ENCODE measurements at places on chromosomes 11 and 22.

DNA sequence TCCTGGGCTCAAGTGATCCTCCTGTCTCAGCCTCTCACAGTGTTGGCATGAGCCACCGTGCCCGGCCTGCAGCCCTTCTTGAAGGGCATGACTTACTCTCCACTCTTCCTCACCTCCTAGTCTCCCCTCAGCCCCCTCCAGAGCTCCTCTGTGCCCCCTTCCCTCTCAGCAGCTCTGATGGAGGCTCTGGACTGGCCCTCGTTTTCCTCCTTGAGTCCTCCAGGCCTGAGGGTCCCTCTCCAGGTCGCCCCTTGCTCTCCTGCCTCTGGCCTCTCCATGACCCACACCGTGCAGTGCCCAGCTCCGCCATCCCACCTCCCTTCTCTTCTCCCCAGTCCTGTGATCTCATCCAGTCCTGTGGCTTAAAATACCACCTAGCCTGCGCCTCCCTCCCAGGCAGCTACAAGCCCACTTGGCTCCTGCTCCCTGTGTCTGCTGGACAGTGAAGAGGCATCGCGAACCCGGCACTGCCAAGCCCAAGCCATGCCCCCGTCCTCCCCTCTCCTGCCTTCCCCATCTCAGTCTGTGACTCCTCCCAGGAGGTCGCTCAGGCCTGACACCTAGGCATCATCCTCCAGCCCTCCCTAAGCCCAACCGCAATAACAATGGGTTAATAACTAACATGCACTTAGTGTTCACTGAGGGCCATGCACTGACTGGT lies 11.9 kb downstream of the KCNJ4 start:
- DNase-seq, result no peak

DNA sequence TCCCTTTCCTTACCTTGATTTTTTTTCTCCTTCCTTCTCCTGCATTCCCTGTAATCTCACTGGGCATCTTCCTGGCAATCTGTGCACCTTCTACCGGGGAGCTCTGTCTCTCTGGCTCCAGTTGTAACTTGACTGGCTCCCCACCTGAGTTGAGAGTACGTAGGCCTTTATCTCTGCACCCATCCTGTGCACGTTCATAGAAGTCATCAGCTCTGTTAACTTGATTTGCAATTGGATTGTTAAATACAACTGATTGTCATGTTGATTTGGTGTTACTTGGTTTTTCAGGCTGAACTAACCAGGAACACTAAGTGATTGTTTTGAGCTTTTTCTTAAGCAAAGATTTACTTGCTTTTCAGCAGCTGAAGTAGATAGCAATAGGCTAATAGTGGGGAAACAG lies 11.8 kb downstream of the SWAP70 start:
- DNase-seq, result no peak

DNA sequence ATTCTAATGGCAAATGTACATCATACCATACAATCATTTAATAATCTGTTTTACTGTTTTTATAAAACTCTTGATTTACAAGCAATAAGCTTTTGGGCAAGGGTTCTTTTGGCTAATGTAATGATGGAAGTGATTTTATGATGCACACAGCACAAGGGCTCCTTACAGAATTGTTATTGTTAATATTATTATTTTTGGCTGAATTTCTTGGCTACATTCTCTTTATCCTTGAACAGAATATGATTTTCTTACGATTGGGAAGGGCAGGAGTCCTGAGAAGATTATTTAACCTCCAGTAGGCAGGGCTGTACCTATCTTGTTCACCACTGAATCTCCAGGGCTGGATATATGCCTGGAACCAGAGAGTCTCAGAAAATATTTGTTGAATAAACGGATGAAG lies 70.4 kb upstream of the ARHGAP20 start:
- no peak for DNase-seq

- no peak for DNase-seq
These were observed 131.0 kb downstream of the ELP4 start for GRCh38 chr11:31640611-31641010.

DNA sequence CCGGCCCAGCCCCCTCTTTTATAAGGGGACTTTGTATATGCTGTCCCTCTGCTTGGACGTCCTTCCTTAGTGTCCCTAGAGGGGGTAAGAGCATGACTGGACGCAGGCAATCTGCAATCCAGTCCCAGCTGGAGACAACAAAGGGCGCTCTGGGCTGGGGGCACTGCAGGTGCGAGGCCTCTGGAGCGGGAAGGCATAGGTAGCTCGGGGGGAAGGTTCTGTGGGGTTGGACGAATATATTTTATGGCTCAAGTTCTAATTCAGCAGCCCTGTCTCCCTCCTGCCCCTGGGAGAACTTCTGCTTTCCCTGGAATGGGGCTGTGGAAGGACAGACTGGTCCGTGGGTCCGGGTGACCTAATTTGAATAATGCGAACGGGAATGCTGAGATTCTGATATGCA lies 40.0 kb downstream of the KCNJ4 start:
- DNase-seq, result no peak

DNA sequence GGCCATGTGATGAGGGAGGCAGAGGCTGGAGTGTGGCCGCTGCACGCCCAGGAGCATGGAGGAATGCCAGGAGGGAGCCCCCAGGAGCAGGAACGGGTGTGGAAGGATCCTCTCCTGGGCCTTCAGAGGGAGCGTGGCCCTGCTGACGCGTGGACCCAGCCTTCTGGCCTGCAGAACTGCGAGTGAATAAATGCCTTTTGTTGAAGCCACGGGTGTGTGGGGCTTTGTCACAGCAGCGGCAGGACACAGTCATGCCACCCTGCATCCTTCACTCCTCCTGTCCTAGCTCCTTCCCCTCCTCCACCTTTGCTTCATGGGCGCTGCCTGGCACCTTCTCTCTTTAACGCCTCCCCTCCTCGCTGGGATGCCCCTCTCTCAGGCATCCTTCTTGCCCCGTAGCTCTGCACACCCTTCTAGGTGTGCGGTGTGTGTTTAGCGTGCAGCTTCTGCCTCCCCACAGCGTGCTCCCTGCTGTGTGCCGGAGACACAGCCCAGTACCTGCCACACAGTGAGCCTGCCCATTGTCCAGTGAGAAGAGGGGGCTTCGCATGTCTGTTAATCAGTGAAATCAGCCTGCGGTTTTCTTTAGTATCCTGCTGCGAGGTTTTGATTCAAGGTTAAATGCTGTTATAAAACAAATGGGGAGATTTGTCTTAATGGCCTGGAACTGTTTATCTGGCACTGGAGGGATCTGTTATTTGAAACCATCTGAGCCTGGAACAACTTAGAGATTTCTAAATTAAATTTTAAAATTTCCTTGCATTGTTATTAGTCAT lies 459.6 kb downstream of the TBC1D22A start:
- no peak for DNase-seq

DNA sequence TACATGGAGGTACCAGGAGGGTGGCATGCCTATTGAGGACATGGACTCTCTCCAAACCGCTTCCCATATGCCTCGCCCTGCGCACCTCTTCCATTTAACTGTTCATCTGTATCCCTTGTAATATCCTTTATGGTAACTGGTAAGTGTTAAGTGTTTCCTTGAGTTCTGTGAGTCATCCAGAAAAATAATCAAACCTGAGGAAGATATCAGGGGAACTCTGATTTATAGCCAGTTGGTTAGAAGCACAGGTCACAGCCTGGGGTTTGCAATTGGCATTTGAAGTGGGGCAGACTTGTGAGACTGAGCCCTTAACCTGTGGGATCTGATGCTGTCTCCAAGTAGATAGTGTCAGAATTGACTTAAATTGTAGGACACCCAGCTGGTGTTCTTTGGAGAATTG lies 27.6 kb upstream of the CAT start:
- no peak for DNase-seq

DNA sequence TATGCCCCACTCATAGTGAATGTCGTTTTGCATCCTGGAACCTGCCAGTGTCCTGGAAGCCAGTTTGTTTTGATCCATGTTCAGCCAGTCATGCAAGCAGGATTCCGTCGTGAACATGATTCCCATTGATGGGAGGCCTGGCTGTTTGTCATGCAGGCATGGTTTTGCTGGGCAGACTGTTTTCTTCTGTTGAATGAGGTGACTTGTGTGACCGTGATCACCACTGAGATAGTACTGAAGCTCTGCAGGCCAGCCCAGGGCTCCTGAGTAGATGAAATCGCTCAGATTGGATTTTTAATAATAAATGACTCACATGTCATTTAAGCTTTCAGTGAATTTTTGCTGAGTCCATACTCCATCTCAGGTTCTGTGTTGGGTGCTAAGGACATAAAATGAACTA lies 117.8 kb downstream of the PDE2A start:
- no peak for DNase-seq

DNA sequence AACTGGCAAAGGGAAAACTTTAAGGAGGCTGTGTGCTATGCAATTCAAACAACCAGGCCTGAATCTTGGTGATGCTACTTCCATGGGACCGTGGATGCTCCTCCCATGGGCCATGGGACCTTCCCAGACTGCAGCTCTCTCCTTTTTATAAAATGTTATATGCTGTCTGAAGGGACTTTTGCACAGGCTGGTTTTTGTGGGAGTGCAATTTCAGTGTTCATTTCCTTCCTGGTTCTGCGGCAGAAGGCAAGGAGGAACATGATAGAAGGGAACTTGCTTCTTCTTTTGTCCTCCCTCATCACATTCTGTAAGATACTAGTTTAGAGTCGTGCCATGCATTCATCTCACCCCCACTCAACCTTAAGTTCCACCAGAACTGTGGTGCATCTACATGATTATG lies 68.9 kb downstream of the C11orf58 start:
- DNase-seq, result no peak

DNA sequence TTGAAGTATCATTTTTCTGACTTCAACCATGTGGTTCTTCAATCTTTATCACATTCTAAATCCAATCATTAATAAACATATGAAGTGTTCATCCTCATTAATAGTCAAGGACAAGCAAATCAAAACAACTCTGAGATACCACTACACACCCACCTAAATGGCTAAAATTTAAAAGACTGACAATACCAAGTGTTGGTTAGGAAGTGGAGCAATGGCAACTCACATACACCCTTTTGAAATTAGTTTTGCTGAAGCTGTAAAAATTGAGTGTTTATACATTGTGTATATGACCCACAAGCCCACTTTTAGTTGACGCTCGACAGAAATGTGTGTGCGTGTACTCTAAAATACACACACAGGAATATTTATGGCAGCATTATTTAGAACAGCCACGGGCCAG lies 36.7 kb upstream of the LMO2 start:
- no peak for DNase-seq

GRCh38 chr22:23549198-23549595 lies 30.9 kb downstream of the IGLL1 start:
- DNase-seq, result no peak

GRCh38 chr11:66124564-66124963 lies 54.5 kb downstream of the PACS1 start:
- no peak for DNase-seq

GRCh38 chr11:12997168-12997567 lies 11.9 kb upstream of the RASSF10 start:
- no peak for DNase-seq

- DNase-seq, result no peak
These were observed 10.0 kb downstream of the MUC5AC start for GRCh38 chr11:1167751-1168231.

GRCh38 chr11:8983552-8983951 lies 19.3 kb upstream of the TMEM9B start:
- DNase-seq, result no peak

DNA sequence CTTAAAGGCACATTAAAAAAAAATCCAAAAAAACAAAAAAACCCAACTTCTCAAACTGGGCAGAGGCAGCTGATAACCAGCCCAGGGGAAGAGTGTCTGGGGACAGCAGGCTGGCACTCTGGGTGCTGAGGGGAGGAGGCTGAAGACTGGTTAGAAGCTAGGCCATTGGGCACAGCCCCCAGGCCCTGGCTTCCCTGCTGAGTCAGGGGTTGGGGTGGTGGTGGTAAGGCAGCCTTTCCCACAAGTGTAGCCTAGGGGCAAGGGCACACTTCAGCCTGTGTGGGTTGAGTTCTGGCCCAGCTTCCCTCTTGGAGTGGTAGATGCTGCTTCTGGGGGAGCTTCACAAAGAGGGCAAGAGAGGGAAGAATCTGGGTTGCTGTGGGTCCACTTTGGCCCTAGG lies 16.3 kb upstream of the ARFGAP3 start:
- DNase-seq, result no peak

GRCh38 chr11:109027851-109028250 lies 363.0 kb downstream of the DDX10 start:
- no peak for DNase-seq

DNA sequence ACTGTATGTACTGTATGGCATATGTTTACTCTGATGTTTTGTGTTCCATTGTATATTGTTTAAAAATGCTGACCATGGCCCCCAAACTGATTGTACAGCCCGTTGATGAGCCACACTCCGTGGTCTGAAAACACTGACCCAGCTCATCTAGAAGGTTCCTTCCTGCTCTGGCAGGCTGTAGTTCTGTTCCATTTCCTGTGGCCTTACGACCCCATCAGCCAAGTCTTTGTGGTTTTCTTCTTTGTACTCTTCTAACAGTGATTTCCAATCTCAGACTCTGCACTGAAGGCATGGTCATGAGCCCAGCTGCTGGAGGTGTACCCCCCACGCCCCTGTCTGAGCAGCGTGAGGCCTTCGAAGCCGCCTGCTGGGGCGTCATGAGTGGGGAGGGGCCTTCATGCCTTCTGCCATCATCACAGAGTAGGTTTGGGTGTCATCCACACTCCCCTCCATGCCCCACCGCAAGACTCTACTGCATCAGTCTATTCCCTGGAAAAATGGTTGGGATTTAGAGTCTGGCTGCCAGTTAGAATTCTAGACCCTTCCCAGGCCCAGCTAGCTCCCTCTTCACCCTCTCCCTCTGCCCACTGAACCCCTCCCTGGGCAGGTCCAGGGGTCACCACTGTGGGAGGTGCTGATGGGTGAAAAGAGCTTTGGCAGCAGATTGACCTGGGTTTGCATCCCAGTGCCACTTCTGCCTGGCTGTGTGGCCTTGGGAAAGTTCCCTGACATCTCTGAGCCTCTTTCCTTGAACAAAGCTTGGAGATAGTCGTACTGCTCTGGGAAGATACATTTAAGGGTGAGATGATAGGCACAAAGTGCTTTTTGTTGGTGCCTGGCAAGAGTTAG lies 11.3 kb upstream of the C11orf96 start:
- DNase-seq, result no peak

GRCh38 chr22:27725661-27726060 lies 75.9 kb downstream of the MN1 start:
- no peak for DNase-seq

GRCh38 chr11:28690746-28691145 lies 582.6 kb downstream of the METTL15 start:
- no peak for DNase-seq

DNA sequence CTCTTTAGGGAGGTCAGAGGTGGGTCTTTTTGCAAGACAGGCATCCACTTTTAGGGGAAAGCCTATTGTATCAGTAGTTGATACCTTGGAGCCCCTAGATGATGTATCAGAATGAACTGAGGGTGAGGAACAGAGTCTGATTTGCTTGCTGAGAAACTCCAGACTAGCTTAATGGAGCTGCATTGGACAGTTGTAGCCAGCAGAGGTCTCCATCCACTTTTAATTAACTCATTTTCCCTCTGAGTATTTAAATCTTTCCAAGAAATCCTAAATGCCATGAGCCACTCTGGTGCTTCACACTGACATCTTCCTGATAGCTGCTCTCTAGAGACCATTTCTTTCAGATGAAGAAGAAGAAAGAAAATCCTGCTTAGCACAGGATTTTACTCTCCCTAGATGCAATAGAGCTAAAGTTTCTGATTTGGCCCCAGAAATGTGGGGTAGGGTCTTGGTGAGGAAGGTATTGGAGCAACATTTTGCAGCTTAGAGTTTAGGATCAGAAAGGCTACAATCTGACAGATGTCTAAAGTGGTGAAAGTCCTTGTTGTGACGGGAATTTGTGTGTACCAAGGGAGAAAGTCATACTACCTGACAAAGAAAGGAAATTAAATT lies 38.0 kb downstream of the EXT2 start:
- DNase-seq, result no peak

GRCh38 chr11:8759634-8760033 lies 77.0 kb downstream of the RPL27A start:
- no peak for DNase-seq
